ELF-1 (cell line): ENCODE measurements at places on chromosomes 5 and 9.
A peak's percentile ranks its signal among the peaks of the same experiment; 100 is the strongest.

- DNase-seq, result peak; percentile 8
These were observed 13.5 kb upstream of the AGXT2 start for GRCh38 chr5:35061211-35061770.

DNA sequence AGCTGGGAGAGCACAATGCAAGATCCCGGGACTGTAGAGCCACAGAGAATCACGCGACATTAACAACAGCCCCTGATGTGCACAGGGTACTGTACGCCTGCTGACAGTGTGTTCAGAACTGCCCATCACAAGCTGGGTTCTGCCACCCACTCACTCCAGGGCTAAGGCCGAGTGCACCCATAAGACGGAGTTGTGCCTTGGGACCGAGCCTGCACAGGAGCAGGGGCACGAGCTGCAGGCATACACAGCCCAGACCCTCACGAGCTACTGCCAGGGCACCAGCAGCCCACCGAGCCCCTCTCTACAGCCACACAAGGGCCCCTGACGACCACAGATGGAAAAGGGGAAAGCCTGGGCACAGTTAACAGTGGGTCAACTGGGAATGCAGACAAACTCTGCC lies 67.8 kb downstream of the CAMSAP1 start:
- no peak for DNase-seq

GRCh38 chr5:157431544-157432200 lies 28.3 kb upstream of the NIPAL4 start:
- peak; percentile 14 for DNase-seq

DNA sequence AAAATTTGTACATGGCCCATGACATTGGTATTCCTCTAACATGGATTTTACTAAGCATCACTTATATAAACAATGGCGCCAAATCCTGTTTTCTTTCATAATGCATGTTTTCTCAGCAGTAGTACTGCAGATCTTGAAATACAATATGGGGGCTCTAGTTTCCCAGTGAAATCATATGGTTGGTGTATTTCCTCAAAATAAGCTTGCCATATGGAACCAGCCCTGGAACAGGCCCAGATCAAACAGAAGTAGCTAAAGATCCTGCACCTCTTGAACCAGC lies 163.9 kb downstream of the ZNF608 start:
- DNase-seq, result no peak

DNA sequence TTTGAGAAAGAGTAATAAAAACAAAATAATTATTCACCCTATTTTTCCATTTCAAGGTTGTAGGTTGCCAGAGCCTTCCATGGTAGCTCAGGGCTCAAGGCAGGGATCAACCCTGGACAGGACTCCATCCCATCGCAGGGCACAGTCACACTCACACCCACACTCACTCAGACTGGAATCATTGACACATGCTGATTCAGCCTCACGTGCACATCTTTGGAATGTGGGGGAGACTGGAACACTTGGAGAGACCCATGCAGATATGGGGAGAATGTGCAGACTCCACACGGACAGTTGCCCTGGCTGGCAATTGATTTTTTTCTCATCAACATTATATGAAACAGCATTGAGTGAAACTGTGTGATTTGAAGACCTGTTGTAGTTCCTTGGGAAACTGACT lies 234.1 kb downstream of the ADGRV1 start:
- no peak for DNase-seq
